ENCODE measurements at places on chromosomes 13 and 19.
A peak's percentile ranks its signal among the peaks of the same experiment; 100 is the strongest.

DNA sequence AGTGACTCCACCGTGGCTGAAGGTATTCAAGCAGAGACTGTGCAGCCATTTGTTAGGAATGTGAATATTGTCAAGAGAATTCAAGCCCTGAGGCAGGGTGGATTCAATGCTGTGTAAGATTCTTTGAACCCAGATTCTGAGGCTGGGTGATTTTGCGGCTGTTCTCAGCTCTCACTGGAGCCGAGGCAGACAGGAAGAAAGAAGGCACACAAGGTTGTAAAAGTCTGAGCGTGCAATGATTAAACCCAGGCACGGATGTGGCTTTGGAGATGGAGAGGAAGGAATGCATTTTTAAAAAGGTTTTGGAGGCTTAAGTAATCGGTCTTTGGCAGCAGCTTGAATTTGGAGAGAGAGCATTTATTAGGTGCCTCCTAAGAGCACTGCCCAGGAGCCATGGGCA lies 187.9 kb downstream of the KATNAL1 start:
- DNase-seq: no peak

DNA sequence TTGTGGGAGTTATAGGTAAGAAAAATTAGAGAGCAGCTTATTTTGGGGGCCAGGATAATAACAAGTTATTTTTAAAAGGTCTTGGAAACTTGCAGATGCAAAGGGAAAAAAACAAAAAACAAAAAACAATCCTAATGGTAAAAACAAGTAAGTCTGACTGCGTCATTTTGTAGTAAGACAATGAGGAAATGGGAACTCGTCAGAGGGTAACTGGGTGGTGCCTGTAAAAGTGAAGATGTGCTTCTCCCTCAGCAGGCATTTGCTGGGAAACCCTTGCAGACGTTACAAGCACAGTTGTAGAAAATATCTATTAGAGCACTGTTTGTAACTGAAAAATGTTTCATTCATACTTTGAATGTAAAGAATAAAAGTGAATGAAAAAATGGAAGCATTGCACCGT lies 2.2 kb upstream of the TNFSF13B start:
- no peak for DNase-seq

GRCh38 chr19:44800461-44800860 lies 8.4 kb upstream of the BCAM start:
- peak; percentile 74 for DNase-seq

- no peak for DNase-seq
Measured at GRCh38 chr13:50686551-50686950, 156.9 kb downstream of the DLEU7 start.

- no peak for DNase-seq
Measured at GRCh38 chr19:39982883-39983282, 11.9 kb downstream of the PSMC4 start.

- no peak for DNase-seq
Measured at GRCh38 chr13:109162248-109163036, 533.0 kb downstream of the MYO16 start.

- no peak for DNase-seq
Measured at GRCh38 chr19:2715470-2716274, 5.5 kb downstream of the DIRAS1 start.

- no peak for DNase-seq
Measured at GRCh38 chr13:72514146-72514545, 213.3 kb downstream of the MZT1 start.

DNA sequence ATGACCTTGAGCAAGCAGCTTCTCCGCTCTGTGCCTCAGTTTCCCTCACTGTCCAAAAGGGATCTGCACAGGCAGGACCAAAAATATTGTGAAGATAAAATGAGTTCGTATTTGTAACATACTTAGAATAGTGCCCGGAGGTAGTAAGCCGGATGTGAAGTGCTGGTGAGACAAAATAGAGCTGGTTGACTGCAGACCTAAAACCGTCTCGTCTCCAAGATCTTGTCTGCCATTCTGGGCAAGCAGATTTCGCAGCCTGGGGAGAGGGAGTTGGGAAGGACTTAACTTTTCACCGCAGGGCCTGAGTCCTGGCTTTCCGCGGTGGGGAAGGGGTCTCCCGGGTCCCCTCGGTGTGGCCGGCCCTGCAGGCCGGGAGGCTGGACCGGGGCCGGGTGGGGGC lies 8.2 kb upstream of the BBC3 start:
- no peak for DNase-seq

GRCh38 chr13:46756977-46757376 lies 40.0 kb downstream of the ESD start:
- no peak for DNase-seq

- DNase-seq: no peak
Measured at GRCh38 chr13:40221460-40222201, 444.8 kb downstream of the FOXO1 start.

DNA sequence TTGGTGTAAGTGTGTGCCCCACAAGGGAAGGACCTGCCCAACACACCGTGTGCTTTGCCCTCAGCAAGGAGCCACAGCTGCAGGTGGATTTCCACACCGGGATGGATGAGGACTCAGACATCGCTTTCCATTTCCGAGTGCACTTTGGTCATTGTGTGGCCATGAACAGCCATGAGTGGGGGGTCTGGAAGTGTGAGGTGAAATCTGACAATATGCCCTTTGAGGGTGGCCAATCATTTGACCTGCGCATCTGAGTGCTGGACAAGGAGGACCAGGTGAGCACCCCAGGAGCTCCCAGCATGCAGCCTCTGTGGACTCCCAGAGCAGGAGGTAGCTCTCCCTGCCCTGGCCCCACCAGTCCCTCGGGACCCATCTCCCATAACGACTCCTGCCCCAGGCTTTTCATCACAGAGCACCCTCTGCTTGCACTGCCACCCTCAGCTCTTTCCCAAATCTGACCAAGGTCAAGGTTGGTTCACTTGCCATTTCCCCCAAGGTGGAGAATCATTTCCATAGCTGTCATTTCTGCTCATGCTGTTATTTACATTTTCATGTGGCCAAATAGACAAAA lies 13.2 kb upstream of the EID2 start:
- DNase-seq: no peak

DNA sequence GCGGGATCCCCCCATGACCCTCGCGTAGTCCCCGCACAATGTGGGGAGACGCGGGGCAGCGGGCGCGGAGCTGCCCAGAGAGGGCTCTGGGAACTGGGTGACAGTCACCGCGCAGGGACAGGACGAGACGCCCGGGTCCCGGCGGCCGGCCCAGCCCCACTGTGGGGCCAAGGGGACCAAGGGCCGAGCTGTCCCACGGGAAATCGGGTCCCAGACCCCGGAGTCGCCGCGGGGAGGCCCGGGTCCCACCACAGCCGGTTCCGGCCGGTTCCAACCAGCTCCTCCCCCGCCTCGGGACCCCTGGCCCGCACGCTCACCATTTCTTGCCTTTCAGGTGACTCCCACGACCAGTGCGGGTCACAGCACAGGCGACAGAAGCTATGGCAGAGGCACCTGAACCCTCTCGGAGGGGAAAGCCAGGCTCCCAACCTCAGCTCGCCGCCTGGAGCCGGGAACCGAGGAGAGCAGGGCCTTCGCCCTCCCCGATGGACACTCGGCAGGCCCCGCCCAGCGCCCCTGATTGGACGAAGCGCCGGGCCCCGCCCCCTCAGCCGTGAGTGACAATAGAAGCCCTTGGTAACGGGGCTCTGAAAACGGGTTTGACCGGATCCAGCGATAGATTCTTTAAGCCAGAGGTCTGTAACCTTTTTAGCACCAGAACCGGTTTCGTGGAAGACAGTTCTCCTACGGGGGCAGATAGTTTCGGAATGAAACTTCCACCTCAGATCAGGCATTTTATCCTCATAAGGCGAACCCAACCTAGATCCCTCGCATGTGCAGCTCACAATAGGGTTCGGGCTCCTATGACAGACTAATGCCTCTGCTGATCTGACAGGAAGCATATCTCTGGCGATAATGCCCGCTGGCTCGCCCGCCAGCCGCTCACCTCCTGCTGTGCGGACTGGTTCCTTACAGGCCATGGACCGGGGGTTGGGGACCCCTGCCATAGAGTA lies at the start of gene ZNF433:
ZNF433 (minus strand) TSS at position 460 of the 953 bp plus-strand sequence; CDS start at position 320, 140 bp downstream.
- DNase-seq: peak; percentile 54

GRCh38 chr13:114319441-114319913 lies 5.2 kb downstream of the CHAMP1 start:
- DNase-seq: no peak

GRCh38 chr19:49850221-49850486 lies 805 bp upstream of the PTOV1 start:
- DNase-seq: no peak

DNA sequence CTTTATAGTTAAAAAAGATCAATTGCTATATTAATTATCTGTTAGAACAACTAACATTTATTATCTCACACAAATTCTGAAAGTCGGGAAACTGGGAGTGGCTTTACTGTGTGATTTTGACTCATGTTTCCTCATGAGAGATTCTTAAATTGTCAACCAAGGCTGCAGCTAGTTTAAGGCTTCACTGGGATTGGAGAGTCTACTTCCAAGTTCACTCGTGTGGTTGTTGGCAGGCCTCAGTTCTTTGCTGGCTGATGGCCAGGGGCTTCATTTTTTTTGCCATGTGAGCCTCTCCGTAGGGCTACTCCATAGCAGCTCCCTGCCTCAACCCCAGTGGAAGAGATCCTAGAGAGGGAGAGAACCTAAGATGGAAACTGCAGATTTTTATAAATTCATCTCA lies 24.5 kb upstream of the LPAR6 start:
- DNase-seq: no peak

- DNase-seq: no peak
Measured at GRCh38 chr19:32876919-32877285, 7.3 kb upstream of the SLC7A9 start.

DNA sequence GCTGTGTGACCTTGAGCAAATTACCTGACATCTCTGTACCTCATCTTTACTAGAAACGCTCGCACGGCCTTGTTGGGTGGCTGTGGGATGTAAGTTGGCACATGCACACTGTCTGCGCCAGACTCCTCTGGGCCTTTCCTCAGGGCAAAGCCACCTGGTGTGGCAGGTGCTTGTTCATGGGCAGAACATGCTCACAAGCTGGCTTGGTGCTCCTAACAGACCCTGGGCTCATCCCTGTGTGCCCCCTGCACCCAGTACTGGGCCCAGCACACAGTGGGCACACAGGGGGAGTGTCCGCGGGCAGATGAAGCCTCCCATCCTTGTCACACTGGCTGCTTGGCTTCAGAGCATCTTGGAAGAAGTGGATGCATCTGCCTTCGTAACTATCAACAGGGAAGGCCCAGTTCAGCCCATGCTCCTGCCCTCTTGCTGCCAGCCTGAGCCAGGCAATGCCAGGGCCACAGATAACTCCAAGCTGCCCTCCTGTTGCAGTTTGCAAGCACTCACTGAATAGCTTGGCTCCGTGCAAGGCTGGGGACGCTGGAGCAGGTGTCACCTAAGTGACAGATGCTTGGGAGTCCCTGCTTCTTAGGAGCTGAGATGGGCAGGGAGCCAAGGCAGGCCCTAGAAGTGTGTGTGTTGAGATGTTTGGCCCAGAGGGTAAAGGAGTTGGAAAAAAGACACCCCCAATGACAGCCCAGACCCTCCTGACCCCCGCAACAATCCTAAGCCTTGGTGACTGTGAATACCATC lies 123.9 kb downstream of the TUBA3C start:
- DNase-seq: no peak

- DNase-seq: no peak
Measured at GRCh38 chr13:31121379-31122140, 40.1 kb downstream of the HSPH1 start.

GRCh38 chr13:93345770-93346169 lies 119.2 kb downstream of the GPC6 start:
- no peak for DNase-seq

GRCh38 chr19:33713194-33713593 lies 83.5 kb upstream of the KCTD15 start:
- no peak for DNase-seq

DNA sequence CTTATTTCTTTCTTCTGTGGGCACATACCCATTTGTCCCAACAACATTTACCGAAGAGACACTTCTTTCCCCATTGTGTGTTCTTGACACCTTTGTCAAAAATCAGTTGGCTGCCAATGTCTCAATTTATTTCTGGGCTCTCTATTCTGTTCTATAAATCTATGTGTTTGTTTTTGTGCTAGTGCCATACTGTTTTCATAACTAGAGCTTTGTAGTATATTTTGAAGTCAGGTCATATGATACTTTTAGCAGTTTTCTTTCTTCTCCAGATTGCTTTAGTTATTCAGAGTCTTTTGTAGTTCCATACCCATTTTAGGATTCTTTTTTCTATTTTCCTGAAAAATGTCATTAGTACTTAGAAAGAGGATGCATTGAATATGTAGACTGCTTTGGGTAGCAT lies 1276.3 kb downstream of the SLITRK1 start:
- no peak for DNase-seq

- no peak for DNase-seq
Measured at GRCh38 chr13:32446773-32447465, 19.0 kb upstream of the N4BP2L1 start.

- DNase-seq: peak; percentile 29
Measured at GRCh38 chr13:50365408-50366391, 350.5 kb downstream of the KCNRG start.

- DNase-seq: no peak
Measured at GRCh38 chr13:83153848-83154247, 728.4 kb downstream of the SLITRK1 start.

- no peak for DNase-seq
Measured at GRCh38 chr13:114151565-114152284, 19.3 kb upstream of the RASA3 start.

- DNase-seq: no peak
Measured at GRCh38 chr13:109790086-109790485, 3.7 kb upstream of the IRS2 start.

DNA sequence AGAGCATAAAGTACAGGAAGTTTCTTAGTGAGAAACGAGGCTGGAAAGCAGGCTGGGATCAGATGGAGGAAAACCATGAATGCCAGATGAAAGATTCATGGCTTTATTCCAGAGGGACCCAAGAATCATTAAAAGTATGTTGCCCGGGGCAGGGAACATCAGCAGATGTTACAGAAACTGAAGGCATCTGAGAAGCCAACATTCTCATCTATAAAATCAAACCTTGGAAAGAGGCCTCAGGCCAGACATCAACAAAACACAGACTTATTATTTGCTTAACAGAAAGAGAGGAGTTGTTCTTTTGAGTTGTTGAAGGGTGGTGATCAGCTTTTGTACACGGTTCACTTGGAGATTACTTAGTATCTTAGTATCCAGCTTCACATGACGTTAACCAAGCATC lies 543.6 kb downstream of the RFC3 start:
- no peak for DNase-seq

DNA sequence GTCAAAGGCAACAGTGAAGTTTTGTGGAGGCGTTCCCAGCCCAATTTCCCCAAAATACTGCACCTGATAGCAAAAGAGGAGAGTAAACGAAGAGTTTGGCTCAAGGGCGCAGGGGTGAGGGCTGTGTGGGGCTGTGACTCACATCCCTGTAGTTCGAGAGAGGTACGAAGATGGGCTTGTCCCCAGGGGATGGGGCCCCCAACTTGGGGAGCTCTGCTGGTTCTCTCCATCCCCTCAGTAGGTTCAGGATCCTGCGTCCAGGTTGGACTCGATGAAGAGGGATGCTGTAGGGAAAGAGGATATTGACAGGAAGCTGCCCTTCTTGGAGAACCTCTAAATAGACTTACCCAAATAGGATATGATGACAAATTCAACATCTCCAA lies 3.4 kb downstream of the NAPSA start:
- no peak for DNase-seq
